T-helper 9 cell (primary cell): ENCODE measurements at places on chromosomes 16 and 17.

DNA sequence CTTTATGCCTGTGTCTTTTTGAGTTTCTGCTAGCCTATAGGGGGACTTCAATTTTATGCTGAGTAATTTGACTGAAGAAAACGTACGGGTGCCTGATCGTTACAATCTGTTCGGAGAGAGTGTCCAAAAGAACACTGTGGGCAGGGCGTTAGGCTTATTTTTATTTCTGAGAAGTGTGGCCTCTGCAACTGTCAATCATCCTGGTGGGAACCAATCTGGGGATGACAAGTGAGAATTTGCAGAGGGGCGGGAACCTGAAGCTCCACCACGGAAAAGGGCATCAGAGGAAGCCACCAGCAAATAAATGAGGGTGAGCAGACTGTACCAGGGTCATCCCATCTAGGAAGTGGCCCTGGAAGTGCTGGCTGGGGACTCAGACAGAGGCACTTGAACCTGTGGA, 12.0 kb upstream of the CDYL2 start:
- DNase-seq, result no peak

GRCh38 chr17:8122924-8123694, 797 bp downstream of the HES7 start:
- no peak for DNase-seq

- no peak for DNase-seq
These were observed 105.8 kb downstream of the ADCY9 start for GRCh38 chr16:4010225-4011158.

DNA sequence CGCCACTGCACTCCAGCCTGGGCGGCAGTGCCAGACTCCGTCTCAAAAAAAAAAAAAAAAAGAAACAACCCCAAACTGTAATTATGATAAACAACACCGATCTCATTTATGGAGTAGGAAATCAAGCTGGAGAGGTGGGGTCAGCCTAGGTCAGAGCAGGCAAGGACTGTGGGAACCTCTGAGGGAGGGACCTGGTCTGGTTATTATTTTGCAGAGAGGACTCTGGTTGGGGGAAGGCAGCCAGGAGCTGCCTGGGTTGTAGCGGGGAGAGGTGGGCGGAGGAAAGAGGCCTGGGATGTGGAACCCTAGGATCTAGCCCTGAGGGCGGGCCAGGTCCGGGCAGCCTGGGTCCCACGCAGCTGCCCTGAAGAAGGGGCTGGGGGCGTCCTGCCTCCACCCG, 10.9 kb upstream of the HS3ST6 start:
- DNase-seq, result no peak

GRCh38 chr17:38556239-38556638, 49.5 kb downstream of the SRCIN1 start:
- no peak for DNase-seq

DNA sequence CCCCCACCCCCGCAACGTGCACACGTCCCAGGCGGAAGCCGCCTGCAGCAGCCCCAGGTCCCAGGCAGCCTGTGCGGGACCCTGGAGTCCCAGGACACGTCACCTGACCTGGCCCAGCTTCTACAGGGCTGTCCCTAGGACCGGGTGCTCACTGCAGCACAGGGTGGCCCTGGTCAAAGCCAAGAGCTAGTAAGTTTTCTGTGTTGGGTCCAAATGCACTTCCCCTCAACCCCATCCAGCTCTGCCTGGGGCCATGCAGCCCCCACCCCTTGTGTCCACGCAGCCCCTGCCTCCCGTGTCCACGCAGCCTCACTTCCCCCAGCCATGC, 22.1 kb upstream of the PVALEF start:
- DNase-seq, result no peak

DNA sequence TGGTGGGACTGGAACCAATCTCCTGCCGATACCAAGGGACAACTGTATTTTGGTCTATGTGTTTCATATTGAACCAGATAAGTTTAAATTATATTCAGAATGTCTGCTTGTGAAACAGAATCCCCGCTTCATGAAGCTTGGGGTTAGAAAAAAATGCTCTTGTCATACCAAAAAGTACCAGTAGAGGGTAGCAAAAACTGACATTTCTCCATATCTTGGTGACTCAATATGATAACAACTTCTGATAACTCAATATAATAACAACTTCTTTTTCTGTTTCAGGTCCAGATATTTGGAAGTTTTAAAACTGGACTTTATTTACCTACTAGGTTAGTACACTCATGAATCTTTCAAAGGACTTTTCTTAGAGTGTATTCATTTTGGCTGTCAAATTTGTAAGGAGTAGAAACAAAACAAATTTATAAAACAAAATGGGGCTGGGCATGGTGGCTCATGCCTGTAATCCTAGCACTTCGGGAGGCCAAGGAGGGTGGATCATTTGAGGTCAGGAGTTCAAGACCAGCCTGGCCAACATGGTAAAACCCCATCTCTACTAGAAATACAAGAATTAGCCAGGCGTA, 52.3 kb upstream of the ADCY7 start:
- DNase-seq, result no peak

GRCh38 chr17:52124561-52124960, 34.0 kb downstream of the CA10 start:
- no peak for DNase-seq

GRCh38 chr16:49608098-49608497, 234.5 kb downstream of the C16orf78 start:
- DNase-seq, result no peak

GRCh38 chr17:78416791-78417530, 38.5 kb downstream of the PGS1 start:
- no peak for DNase-seq

GRCh38 chr16:11651796-11652195, 16.5 kb upstream of the SNN start:
- no peak for DNase-seq

GRCh38 chr17:82752371-82753200, 721 bp downstream of the TBCD start:
- no peak for DNase-seq

DNA sequence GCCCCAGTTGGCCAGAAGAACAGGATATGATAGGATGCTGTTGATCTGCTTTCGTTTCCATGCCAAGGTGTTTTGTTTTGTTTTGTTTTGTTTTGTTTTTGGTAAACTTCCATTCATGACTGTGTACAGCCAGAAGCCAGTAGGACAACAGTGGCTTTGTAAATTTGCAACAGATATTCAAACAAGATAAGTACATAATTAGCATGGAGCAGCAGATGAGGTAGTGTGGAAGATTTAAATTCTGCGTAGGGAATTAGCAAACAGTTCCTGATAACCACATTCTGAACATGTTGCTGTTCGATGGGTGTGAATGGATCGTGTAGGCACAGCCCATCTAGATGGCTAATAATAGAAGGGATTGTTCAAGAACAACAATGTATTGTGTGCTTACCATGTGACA, 1080.1 kb upstream of the RBFOX1 start:
- no peak for DNase-seq
